Activated CD8-positive, alpha-beta memory T cell treated with anti-CD3 and anti-CD28 coated beads, Interleukin-2, amount 50 U/mL, for 48 hours (primary cell): ENCODE measurements at places on chromosomes 7 and 10.

GRCh38 chr10:104247513-104248146 is 7.1 kb upstream of the GSTO1 start:
- DNase-seq: no peak

DNA sequence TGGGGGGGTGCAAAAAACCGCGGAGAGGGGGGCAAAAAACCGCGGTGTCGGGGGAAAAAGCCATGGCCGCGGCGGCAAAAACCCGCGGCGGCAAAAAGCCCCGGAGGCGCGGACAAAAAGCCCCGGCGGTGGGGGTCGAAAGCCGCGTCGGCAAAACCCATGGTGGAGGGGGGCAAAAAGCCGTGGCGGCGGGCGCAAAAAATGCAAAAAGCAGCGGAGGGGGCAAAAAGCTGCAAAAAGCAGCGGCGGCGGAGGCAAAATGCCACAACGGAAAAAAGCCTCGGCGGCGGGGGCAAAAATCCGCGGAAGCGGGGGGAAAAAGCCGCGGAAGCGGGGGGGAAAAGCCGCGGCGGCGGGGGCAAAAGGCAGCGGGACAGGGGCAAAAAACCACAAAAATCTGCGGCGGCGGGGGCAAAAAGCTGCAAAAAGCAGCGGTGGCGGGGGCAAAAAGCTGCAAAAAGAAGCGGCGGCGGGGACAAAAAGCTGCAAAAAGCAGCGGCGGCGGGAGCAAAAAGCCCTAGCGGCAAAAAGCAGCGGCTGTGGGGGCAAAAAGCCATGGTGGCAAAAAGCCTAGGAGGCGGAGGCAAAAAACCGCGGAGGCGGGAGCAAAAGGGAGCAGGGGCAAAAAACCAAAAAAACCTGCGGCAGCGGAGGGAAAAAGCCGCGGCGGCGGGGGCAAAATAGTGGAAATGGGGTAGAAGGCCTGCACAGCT is 418.9 kb downstream of the ZNF716 start:
- peak; percentile 40 for DNase-seq

DNA sequence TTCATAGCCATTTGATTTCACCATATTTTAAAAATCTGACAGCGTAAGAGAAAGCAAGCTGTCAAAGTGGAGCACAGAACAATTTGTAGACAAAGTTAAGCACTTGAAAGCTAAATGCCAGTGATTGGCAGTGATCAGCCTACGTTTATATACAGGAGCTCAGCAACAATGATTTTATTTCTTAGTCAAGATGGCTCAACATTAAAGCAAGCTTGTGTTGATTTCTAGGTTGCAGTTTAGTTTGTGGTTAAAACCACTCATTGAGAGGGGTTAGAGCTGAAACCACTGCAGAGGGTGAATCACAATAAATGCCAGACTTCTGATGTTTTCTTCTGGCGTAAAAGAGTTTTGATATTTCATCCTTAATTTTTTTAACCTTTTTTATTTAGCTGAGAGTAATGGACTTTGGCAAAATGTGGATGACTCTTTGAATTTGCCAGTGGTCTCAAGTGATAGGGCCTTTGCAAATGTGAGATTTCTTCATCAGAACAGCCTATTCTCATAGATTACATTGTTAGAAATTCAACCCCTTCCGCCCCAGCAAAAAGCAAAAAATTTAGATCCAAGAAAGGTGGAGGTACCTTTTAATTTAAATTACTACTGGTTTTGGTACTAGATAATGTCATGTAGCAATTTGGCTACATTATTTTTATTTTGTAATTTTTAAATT is 73.8 kb downstream of the SHOC2 start:
- DNase-seq: no peak

- DNase-seq: no peak
These were observed 55.5 kb upstream of the CCNJ start for GRCh38 chr10:95987685-95988426.

GRCh38 chr7:112074464-112074863 is 131.7 kb downstream of the DOCK4 start:
- DNase-seq: no peak

GRCh38 chr10:112092519-112092918 is 91.0 kb downstream of the GPAM start:
- no peak for DNase-seq

GRCh38 chr7:31065021-31065593 is 13.0 kb downstream of the ADCYAP1R1 start:
- no peak for DNase-seq

GRCh38 chr7:75878312-75878768 is 494 bp upstream of the RHBDD2 start:
- DNase-seq: no peak

DNA sequence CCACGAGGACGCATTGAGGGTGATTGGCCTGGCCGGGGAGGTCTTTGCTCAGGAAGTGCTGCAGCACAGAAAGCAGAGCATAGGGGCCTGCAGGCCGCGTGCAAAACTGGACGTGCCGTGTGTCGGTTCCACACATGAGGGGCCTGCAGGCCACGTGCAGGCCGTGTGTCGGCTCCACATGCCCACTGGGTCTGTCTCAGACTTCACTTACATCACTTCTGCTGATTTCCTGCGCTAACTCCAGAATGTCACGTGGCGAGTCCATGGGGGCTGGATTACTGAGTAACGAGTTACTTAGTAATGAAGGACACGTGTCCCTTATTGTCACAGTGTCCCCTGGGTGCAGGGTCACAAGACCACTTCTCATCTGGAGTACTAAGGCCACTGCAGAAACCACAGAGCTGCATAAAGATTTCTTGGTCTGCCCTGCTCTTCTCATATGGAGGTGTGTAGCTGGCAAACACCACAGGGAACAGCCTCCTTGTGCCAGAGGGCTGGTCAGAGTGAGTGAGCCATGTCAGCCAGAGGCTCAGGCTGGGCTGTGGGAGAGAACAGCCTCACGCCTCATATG is 60.8 kb downstream of the GDI2 start:
- DNase-seq: no peak

- DNase-seq: peak; percentile 33
These were observed 65.7 kb downstream of the MYL10 start for GRCh38 chr7:101563198-101563901.

- no peak for DNase-seq
These were observed 416.1 kb downstream of the NEBL start for GRCh38 chr10:20481054-20481453.

GRCh38 chr10:26841733-26842317 is 18.9 kb downstream of the ABI1 start:
- DNase-seq: no peak

DNA sequence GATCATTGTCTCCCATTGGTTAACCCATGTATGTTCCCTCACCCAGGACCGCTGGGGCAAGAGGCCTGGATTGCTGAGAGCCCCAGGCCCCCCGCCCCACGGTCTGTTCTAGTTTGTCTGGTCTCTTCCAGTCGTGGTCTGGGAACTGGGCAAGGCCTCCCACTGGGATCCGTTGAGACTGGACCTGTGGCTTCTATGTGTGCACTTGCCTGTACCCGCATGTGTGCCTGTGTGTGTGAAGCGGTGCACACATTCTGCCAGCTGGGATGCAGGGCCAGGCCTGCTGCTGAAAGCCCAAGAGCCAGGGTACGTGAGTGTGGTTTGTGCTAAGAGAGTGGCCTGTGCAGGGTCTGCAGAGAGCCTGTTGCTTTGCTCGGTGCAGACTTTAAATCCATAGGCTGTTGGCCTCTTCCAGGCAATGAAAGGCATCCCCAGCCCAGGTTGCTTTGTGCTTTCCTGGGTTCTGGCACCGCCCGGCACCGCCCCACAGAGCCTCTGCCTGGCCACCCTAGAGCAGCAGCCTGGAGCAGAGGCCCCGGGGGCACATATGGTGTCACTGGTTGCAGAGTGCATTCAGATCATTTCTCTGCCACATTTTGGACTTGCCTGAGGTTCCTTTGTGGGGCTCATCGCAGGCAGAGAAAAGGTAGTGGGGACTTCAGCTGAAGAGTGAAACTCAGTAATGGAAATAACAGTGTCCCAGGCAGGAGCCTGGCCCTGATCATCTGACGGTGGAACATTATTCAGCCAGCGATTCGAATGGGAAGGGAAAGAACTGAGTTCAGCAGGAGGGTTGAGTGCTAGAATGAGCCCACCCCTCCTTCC is 215.5 kb downstream of the GLRX3 start:
- DNase-seq: no peak

DNA sequence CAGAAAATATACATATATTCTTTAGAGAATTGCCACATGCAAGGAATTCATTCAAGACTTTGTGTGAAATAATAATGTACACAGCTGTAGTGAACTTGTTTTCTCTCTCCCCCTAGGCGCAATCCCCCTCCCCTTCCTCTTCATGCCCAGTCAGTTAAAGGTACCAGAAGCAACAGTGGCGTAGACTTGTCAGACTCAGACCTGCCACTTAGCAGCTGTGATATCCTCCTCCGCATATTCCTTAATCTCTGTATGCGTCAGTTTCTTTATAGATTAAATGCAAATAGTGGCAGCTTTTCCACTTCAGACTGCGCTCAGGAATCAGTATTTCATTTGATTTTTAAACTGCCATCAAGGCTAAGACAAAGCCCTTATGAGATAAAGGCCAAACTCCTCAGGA is 364.0 kb downstream of the GFRA1 start:
- no peak for DNase-seq

GRCh38 chr10:131685007-131685406 is 215.8 kb upstream of the PPP2R2D start:
- DNase-seq: no peak

DNA sequence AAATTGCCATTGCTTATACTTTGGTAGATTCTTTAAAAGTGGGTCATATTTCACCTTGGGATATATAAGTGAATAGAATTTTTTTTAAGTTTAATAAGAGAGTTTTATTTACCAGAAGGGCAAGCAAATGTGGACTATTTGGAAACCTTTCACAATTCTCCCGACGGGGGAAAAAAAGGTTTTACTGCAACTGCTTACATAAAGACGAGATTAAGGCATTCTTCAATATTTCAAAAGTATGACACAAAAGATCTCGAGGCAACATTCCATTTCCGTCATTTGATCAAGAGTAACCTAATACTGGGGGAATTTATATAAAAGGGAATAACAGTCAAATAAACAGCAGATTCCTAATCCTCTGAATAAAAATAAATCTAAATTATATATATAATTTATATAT is 28.5 kb downstream of the HYCC1 start:
- no peak for DNase-seq

GRCh38 chr7:140656548-140657515 is 15.9 kb upstream of the ADCK2 start:
- DNase-seq: no peak

- no peak for DNase-seq
These were observed 448.9 kb downstream of the PLXDC2 start for GRCh38 chr10:20265146-20265545.

- DNase-seq: no peak
These were observed 125.3 kb downstream of the DYNC1I1 start for GRCh38 chr7:95897557-95898251.

DNA sequence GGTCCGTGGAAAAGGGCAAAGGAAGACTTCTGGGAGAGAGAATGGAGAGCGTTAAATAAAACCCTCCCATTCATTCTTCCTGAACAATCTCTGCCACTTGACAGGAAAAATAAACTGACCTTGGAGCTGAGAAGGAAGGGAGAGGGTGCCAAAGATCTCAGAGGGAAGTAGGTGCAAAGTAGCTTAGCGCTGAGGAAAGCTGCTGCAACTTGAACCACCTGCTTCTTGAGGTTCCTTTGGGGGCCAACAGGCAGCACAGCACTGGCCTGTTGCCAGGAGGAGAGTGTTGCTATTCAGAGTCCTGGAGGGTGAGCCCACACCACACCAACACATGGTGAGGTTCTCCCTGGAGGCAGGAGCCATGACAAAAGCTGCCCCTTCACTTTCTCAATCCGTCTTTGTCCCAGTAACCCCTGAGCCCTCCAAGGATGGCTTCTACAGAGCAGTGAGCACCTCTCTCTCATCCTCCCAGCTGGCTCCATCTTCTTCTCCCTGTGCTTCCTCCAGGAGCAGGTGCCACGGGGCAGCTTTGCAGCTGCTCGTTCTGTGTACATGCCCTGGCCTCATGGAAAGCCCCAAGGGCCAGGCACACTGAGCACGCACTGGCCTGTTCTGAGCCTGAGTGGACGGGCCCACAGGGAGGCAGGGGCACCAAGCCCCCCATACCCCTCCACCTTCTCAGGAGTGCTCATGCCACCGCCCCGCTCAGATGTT is 101.3 kb downstream of the STRA8 start:
- DNase-seq: no peak

DNA sequence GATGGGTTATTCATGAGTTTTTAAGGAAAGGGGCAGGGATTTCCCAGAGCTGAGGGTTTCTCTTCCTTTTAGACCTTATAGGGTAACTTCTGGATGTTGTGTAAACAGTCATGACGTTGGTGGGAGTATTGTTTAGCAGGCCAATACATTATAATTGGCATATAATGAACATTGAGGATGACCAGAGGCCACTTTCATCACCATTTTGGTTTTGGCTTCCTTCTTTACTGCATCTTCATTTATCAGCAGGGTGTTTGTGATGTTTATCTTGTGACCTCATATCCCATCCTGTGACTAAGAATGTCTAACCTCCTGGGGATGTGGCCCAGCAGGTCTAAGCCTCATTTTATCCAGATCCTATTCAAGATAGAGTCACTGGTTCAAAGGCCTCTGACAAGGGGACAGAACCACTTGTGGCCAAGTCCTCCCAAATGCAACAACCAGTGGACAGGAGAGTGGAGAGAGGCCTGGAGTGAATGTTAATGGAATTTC is 77.3 kb upstream of the RPA3 start:
- DNase-seq: no peak

- no peak for DNase-seq
These were observed 101.0 kb upstream of the JCAD start for GRCh38 chr10:30160271-30160982.

- DNase-seq: peak; percentile 86
These were observed 38.1 kb downstream of the TMEM130 start for GRCh38 chr7:98831641-98832221.

DNA sequence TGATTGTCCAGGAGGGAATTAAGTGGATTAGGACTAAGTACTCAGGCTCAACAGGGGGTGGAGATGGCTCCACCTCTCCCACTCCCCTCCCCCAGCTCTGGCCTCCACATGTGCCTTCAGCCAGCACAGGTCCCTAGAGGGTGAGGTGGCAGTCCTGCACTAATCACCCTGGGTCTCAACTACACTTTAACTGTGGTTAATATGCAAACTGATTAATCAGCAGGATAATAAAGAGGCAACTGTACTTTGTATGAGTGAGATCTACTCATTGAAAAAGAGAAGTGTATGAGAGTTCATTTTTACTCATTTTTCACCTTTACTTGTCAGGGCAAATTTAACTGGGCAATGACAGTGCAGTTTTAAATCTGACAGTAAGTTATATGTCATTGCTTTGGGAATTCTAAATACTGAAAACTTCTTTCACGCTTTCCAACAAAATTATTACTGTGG is 223.8 kb upstream of the CCDC6 start:
- no peak for DNase-seq

- DNase-seq: no peak
These were observed 26.6 kb downstream of the TMEM243 start for GRCh38 chr7:87192784-87193487.

GRCh38 chr10:85575441-85575840 is 791.2 kb downstream of the GRID1 start:
- no peak for DNase-seq

GRCh38 chr7:112248598-112248997 is 42.1 kb downstream of the ZNF277 start:
- DNase-seq: no peak

- DNase-seq: no peak
These were observed 29.0 kb upstream of the BMS1 start for GRCh38 chr10:42753507-42754154.
